CD4-positive, alpha-beta T cell treated with Interleukin-12 subunit alpha and Interleukin-12 subunit beta, for 1 hour (primary cell): ENCODE measurements at places on chromosomes 16 and 17.

GRCh38 chr16:85662482-85662812 is 26.3 kb downstream of the GINS2 start:
- no peak for DNase-seq

- DNase-seq: no peak
These were observed 141.2 kb downstream of the SEC14L1 start for GRCh38 chr17:77281904-77282367.

DNA sequence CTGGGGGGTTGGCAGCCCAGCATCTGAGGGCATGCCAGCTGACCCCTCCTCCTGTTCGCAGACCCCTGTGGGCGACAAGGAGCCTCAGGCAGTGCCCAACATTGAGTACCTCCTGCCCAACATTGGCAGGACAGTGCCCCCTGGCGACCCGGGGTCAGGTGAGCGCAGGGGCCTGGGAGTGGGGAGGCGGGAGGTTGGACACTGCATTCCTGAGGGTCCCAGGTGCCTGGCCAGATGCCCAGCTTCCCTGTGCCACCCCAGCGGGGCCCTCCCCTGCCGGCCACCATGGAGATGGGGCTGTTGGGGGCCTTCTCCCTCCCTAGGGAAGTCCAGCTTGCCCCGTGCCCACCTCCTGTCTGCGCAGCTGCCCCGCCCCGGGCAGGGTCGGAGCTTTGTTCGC is 70.1 kb downstream of the ARHGAP23 start:
- DNase-seq: no peak

- DNase-seq: no peak
These were observed 12.2 kb upstream of the PRKCA start for GRCh38 chr17:66290101-66290722.

DNA sequence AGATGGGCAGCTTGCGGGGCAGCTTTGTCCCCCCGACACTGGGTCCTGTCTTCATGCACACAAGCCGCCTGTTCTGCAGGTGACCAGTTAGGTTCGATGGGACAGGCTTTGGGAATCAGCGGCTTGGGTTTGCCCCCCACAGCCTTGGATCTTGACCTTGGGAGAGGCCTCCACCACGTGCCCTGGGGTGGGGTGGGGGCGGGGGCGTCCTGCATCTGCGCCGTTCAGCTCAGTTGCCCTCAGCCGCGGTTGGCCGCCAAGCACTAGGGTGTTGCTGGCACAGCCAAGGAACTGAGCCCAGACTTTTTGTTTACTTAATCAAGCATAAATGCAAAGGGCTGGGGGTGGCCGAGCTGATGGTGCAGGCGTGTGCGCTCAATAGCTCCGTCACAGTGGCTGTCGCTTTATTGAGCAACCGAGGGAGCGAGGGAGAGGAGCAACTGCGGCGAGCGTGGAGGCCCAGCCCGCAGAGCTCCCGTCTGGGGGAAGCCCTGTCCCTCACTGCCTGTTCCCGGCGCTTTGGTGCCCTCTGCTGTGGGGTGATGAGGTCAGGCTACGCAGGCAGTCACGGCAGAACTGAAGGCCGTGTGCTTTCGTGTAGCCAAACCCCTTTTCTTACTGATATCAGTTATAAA is 33.9 kb downstream of the JPH3 start:
- peak; percentile 80 for DNase-seq

- no peak for DNase-seq
These were observed 631 bp downstream of the TRAF7 start for GRCh38 chr16:2155977-2156848.

DNA sequence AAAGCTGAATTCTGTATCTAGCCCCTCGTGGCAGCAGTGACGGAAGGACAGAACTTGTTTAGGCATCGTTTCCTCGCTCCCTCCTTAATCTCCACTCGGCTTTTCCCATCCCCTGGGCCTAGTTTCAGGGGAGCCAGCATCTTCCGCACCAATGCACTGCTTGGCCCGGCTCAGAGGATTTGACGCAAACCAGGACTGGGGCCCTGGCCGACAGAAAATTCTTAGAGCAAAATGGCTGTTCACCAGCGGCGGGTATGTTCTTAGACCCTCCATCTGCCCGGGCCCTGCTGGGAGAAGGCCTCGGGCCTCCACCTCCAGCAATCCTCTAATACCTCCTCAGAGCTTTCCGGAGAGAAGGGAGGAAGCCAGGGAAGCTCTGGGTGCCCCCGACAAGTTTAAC is 54.6 kb downstream of the TBC1D16 start:
- DNase-seq: no peak

- no peak for DNase-seq
These were observed 303.8 kb downstream of the SOX9 start for GRCh38 chr17:72424505-72425117.

DNA sequence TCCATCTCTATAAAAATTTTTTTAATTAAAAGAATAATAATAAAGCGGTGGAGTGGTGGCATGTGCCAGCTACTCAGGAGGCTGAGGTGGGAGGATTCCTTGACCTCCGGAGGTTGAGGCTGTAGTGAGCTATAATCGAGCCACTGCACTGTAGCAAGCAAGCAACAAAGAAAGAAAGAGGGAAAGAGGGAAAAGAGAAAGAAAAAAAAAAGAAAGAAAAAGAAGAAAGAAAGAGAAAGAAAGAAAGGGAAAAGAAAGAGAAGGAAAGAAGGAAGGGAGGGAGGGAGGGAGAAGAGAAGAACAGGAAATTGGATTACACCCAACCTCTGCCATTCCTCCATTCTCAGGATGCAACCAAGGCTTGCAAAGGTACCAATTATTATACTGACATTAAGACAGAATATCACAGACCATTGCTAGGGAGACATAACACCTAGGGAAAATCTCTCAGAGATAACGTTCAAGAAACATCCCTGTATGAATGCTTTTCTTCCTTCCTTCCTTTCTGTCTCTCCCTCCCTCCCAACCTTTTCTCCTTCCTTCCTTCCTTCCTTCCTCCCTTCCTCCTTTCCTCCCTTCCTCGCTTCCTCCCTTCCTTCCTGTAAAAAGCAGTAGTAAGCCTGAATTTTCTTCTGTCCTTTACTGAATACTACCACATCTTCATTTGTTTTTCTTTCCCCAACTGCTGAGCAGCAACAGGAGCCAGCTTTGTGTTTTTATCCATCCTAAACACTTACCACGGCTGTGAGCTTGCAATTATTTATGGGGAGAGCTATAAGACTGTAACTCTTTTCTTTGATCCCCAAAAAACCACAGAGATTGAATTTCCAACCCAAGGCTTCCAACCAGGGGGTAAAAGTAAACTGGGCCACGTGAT is 1.8 kb upstream of the LITAF start:
- DNase-seq: no peak

- no peak for DNase-seq
These were observed 787 bp upstream of the CCL3L1 start for GRCh38 chr17:36197387-36197703.

DNA sequence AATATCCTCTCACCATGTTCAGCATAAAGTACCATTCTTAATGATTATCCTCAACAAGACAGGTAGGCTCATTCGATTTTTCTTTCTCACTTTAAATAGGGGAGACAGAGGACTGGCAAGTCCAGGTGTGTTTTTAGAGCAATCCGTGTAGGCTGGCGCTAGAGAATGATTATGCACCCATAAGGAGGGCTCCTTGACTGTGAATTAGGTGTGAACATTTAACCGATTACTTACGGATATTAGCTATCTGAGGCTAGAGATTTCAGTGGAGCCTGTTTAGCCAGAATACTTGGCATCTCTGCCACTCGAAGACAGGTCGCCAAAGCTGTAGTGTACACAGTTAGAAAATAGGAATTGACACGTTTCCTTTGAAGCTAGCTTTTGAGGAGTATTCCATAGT is 1.9 kb downstream of the SEC14L1 start:
- DNase-seq: no peak

DNA sequence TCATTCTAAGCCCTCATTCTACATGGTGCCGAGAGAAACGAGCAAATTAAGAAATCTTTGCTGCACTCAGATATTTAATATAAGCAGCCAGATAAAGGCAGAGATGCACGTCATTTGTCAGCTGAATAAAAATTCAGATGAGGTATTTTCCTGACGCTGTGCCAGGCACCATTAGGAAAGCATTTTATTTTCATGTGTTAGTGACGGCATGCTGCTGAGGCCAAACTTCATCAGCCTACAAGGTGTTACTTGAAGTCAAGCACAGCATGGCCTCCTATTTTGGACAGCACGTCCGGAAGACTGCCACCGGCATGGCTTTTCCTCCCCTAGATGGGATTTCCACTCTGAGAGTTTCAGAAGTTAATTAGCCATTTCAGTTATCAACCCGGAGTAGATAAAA is 70.3 kb downstream of the IRX3 start:
- no peak for DNase-seq

DNA sequence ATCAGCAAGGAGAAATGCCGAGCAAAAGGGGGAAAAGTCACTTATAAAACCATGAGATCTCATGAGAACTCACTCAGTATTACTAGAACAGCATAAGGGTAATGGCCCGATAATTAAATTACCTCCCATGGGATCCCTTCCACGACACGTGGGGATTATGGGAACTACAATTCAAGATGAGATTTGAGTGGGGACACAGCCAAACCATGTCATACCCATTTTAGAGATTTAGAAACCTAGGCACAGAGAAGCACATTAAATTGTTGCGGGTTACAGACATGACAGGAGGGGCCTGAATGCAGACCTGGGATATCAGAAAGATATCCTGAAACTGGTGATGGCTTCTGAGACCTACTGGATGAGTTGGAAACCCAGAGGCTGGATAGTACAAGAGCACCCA is 20.1 kb downstream of the ARHGAP17 start:
- no peak for DNase-seq

GRCh38 chr16:83666449-83666848 is 141.3 kb upstream of the HSBP1 start:
- no peak for DNase-seq

- DNase-seq: no peak
These were observed 6.7 kb downstream of the USP7 start for GRCh38 chr16:8957063-8957397.

DNA sequence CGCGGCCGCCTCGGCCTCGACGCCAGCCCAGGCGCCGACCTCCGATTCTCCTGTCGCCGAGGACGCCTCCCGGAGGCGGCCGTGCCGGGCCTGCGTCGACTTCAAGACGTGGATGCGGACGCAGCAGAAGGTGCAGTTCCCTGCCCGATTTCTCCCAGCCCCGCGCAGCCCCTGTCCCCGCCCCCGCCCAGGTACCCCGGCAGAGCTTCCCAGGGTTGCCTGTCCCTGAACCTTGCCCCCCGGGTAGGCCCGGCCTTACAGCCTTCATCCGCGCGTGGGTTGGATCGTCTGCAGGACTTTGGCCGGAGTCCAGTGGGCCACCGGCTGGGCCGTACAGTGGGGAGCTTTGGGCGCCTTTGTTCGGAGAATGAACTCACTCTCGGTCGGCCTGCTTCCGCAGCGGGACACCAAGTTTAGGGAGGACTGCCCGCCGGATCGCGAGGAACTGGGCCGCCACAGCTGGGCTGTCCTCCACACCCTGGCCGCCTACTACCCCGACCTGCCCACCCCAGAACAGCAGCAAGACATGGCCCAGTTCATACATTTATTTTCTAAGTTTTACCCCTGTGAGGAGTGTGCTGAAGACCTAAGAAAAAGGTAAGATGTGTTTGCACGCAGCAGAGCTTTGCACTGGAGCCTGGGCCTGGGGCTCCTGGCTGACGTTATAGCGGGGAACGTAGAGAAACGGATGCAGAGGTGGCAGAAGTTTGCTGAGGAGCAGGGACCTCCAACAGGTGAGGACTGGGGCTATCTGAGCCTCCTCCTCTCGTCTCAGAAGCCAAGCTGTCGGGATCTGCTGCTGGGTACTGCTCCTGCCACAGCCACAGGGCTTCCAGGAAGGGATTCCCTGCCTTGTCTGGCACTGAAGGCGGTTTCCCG is 593 bp downstream of the GFER start:
- DNase-seq: no peak

DNA sequence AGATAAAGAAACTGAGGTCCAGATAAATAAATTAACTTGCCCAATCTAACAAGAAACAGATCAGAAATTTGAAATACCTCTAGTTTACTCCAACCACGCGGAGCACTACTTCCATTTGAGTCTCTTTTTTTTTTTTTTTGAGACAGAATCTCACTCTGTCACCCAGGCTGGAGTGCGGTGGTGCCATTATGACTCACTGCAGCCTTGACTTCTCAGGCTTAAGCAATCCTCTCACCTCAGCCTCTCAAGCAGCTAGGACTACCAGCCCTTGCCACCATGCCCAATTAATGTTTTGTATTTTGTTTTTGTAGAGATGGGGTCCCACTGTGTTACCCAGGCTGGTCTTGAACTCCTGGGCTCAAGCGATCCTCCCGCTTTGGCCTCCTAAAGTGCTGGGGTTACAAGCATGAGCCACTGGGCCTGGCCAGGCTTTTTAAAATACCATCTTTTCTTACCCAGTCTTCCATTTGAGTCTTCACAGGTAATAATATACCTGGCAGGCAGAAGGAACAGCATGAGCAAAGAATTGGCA is 3.3 kb upstream of the NACA2 start:
- DNase-seq: no peak

- DNase-seq: no peak
These were observed 186.5 kb downstream of the LGALS9B start for GRCh38 chr17:20280851-20281250.

DNA sequence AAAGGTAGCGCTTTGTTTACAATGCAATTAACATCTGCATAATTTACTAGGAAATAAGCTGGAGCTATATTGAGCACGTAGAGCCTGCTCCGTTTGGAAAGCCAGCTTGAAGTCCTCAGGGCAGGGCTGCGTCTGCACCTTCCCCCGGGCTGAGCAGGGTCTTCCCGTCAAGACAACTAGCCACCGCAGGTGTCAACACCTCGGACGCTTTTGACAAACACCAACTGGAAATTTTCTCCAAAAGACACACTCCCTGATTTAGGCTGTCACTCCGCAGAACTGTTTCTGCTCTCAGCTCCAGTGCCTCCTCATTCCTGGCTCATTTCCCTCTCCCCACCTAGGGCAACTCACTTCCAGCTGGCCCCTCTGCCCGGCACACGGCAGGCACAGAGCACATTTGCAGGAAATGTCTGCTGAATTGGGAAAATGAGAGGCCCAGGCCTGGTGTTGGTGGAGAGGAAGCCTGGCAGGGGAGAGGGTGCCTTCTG is 170.3 kb downstream of the MAF start:
- no peak for DNase-seq

DNA sequence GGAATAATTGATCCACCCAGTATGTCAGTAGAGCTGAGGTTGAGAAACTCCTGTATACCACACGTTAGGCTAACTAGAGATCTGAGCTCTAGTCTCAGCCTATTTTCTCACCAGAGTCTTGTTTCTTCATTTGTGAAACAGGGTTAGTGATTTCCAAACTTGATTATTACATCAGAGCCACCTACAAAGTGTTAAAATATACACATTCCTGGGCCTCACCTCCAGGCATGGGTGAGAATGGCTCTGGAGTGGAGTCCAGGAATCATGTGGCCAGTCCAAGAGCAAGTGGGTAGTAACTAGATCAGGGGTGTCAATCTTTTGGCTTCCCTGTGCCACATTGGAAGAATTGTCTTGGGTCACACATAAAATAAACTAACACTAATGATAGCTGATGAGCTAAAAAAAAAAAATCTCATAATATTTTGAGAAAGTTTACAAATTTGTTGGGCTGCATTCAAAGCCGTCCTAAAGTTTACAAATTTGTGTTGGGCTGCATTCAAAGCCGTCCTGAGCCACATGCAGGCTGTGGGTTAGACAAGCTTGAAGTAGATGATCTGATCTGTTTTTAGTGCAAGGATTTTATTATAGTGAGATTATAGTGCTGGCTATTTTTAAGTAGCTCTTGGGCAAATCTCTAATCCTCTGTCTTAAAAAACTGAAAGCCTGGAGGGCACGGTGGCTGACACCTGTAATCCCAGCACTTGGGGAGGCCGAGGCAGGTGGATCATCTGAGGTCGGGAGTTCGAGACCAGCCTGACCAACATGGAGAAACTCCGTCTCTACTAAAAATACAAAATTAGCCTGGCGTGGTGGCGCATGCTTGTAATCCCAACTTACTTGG is 20.4 kb downstream of the PRCD start:
- DNase-seq: no peak

- no peak for DNase-seq
These were observed 214.0 kb upstream of the MPHOSPH6 start for GRCh38 chr16:82384017-82384416.
